Sigmoid colon (tissue), 7 donors: ENCODE measurements at places on chromosomes 12 and 14.

- H3K27ac ChIP-seq, result peak overlapping the region; percentile 58
- no peaks in the 10 kb centered on the region for H3K36me3 ChIP-seq
- no peak overlapping the region for H3K4me3 ChIP-seq
- no peak for DNase-seq
Measured at GRCh38 chr14:69693145-69693544, 73.8 kb upstream of the SRSF5 start.

- no peaks in the 10 kb centered on the region for H3K27me3 ChIP-seq
- H3K4me3 ChIP-seq, result no peak overlapping the region
- no peak for DNase-seq
- H3K36me3 ChIP-seq, result no peaks in the 10 kb centered on the region
- H3K27ac ChIP-seq, result no peak overlapping the region
Measured at GRCh38 chr12:58286353-58286752, 345.0 kb downstream of the ATP23 start.

- H3K27me3 ChIP-seq, result no peaks in the 10 kb centered on the region
- DNase-seq, result no peak
- H3K27ac ChIP-seq, result no peak overlapping the region
- H3K36me3 ChIP-seq, result peaks cover 8% of the 10 kb centered on the region
- H3K4me1 ChIP-seq, result peaks cover 22% of the 10 kb centered on the region
Measured at GRCh38 chr14:77303417-77304156, 17.1 kb downstream of the POMT2 start.

GRCh38 chr12:120225200-120225558, 24.3 kb upstream of the RPLP0 start:
- peaks cover 35% of the 10 kb centered on the region for H3K36me3 ChIP-seq
- peak overlapping the region; percentile 71 for H3K27ac ChIP-seq
- no peak for DNase-seq
- peak overlapping the region; percentile 10 for H3K4me3 ChIP-seq
- peaks cover 55% of the 10 kb centered on the region for H3K4me1 ChIP-seq
- H3K27me3 ChIP-seq, result no peaks in the 10 kb centered on the region

DNA sequence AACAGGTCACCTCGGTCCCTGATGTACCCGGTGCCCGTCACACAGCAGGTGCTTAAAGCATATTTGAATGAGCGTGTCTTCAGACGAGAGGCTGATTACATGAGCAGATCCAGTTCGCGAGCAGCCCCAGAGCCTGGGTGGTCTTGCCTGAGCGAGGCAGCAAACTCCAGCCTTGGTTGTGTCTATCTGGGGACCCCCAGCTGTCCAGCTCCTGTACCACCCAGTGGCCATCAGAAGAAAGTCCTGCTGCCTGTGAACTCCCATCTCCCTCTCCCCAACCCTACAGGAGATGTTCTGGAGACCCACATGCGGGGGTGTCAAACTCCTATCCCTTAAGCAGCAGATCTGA, 174.2 kb downstream of the PHETA1 start:
- DNase-seq, result no peak
- no peak overlapping the region for H3K27ac ChIP-seq
- H3K4me3 ChIP-seq, result no peak overlapping the region
- H3K27me3 ChIP-seq, result no peaks in the 10 kb centered on the region
- H3K36me3 ChIP-seq, result no peaks in the 10 kb centered on the region

DNA sequence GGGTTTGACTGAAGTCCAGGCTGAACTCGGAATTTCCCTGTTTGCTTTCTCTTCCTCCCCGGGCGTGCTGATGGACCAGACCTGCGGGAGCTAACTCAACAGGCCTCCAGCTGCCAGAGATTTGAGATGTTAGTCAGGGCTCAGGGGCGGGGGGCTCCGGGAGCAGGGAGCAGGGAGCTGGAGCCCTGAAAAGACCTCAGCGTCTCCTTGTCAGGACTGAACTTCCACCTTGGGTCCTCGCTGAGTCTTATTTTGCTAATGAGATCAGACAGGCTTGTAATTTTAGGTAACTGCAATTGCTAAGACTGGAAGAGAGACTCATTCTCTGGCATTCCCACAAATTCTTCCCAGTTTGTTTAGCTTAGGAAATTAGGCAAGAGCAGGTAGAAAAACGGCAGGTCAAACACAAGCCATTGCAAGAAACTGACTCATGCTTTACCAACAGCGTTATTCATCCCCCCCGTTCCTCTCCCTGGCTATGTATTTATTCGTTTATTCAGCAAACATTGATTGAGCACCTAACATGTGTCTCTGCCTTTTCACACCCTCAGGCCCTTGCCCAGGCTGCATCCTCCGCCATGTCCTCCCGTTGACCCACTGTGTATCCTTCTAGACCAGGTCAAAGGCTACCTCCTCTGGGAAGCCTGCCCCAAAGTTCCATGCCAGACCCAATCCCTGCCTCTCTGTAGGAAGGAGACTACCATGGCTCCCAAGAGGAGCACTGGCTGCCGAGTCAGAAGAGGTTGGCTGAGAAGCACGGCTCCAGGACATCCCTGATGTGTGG, 80.4 kb upstream of the DIO3 start:
- H3K36me3 ChIP-seq, result no peaks in the 10 kb centered on the region
- no peak overlapping the region for H3K4me3 ChIP-seq
- DNase-seq, result peak; percentile 72
- no peak overlapping the region for H3K27ac ChIP-seq

DNA sequence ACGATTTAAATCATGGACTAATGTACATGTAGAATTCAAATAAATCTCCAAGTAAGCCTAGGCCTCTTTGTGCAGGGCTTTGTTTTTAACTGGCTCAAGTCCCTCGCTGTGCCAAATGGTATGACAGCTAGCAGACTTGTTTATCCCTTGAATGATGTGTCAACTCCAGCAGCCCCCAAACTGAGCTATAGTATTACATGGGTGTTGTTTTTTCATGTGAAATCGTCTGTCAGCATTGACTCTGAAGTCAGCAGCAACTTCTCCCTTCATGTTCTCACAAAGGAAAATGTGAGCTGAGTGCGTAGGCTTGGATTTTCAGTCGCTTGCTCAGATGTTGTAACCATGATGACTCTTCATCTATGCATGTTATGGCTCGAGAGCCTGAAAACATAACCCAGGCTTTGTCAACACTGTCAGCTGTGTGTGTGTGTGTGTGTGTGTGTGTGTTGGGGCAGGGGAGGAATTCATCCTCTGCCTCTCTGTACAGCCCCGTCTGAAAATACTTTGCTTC, 73.3 kb downstream of the PTHLH start:
- no peak overlapping the region for H3K27ac ChIP-seq
- H3K27me3 ChIP-seq, result no peaks in the 10 kb centered on the region
- no peaks in the 10 kb centered on the region for H3K4me1 ChIP-seq
- no peaks in the 10 kb centered on the region for H3K36me3 ChIP-seq

DNA sequence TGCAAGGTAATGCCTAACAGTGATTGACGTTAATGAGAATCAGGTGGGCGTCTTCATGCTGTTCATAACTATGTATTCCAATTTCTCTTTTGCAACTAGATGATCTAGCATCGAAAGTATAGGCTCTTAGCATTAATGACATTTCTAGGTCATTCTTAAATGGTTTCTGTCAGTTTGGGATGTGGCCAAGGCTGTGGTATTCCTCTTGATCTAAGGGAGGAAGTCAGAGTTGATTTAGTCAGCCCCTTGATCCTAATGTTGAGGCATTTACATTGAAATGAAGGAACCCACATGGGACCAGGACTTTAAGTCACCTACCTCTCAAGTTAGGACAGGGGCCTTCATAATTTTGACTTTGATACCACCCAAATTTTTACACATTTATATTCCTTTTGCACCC, 448.1 kb downstream of the NPAS3 start:
- no peaks in the 10 kb centered on the region for H3K4me1 ChIP-seq
- DNase-seq, result no peak
- no peak overlapping the region for H3K27ac ChIP-seq
- no peaks in the 10 kb centered on the region for H3K36me3 ChIP-seq

- H3K4me3 ChIP-seq, result no peak overlapping the region
- H3K27ac ChIP-seq, result no peak overlapping the region
- DNase-seq, result no peak
- H3K4me1 ChIP-seq, result no peaks in the 10 kb centered on the region
Measured at GRCh38 chr12:44488180-44488579, 387.9 kb downstream of the NELL2 start.

DNA sequence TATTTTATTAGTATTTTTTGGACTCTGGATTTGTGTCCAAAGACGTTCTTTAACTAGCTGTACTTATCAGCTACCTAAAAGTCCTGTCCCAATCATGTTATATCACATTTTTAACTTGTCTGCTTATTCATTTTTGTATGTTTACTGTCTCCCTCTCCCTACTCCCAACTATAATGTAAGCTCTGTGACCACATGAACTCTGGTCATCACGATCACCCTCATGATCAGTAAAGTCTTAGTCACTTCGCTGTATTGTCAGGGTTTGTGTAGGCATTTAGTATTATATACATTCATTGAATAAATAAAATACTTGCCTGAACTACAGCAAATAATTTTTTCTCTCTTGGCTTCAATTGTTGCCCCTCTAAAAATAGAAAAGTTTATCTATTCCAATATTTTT, 211.0 kb downstream of the PIK3C2G start:
- no peak for DNase-seq
- no peaks in the 10 kb centered on the region for H3K4me1 ChIP-seq
- no peak overlapping the region for H3K27ac ChIP-seq
- H3K27me3 ChIP-seq, result no peaks in the 10 kb centered on the region
- H3K36me3 ChIP-seq, result no peaks in the 10 kb centered on the region
- H3K4me3 ChIP-seq, result no peak overlapping the region

DNA sequence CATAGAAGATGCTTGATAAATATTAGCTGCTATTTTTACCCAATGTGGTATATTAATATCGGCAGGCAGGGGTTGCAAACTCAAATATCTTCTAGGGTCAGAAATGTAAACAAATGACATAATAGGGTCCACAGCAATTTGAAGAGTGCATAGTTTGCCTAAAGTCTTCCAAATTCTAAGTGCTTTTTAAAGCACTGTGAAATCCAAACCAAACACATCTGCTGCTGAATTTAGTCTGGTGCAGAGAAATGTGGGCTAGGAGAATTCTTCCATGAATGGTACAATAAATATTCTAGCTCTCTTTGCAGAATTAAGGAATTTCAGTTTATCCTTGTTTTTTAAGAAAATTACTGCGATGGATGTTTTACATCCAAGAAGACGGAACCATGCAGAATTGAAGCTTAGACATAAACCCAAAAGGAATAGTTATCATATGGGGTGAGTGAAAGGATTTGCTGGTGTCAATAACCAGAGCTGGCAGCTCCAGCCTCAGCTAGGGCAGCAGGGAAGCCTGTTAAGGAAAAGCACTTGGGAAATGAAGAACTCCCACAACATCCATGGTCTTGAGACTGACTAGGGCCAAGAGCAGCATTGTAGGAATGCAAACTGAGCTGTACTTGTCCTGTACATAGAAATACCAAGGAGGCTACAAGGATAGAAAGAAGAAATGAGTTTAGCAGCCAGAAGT, 65.5 kb downstream of the PTPRR start:
- H3K27me3 ChIP-seq, result no peaks in the 10 kb centered on the region
- H3K4me1 ChIP-seq, result no peaks in the 10 kb centered on the region
- H3K36me3 ChIP-seq, result no peaks in the 10 kb centered on the region
- DNase-seq, result no peak
- H3K27ac ChIP-seq, result no peak overlapping the region

DNA sequence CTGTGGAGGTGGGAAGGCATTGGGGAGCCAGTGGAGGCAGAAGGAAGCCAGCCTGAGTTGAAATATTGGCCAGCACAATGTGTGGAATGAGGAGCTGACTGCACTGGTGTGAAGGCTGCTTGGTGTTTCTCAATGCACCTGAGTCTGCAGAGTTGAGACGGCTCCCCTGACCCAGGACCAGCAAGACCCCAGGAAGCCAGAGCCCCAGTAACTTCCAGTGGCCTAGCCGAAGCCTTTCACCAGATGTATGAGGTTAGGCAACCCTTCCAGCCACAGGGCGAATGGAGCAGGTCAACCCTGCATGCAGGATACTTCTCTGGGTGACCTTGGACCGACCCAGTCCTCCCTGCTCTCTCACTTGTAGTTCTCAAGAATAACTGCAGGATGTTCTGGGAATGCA, 12.9 kb upstream of the KRT73 start:
- H3K27me3 ChIP-seq, result no peaks in the 10 kb centered on the region
- DNase-seq, result no peak
- H3K36me3 ChIP-seq, result no peaks in the 10 kb centered on the region
- no peak overlapping the region for H3K27ac ChIP-seq

DNA sequence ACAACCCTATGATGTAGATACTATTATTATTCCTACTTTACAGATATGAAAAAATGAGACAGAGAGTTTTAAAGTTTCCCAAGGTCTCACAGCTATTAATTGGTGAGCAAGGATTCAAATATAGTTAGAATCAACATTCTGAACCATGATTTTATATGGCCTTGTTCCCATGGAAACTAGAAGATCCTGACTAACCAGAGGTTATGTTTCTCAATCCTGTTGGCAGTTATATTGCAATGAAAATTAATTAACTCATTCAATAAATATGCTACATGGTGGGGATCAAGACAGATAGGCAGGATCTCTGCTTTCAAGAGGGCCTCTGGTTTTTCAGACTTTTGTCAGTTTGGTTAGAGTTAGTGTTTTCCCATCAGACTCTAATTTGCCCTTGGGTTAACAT, 9.3 kb upstream of the FUT8 start:
- H3K4me3 ChIP-seq, result no peak overlapping the region
- no peaks in the 10 kb centered on the region for H3K36me3 ChIP-seq
- H3K27ac ChIP-seq, result no peak overlapping the region
- no peaks in the 10 kb centered on the region for H3K4me1 ChIP-seq
- no peaks in the 10 kb centered on the region for H3K27me3 ChIP-seq

GRCh38 chr14:68789821-68790643, 2.8 kb downstream of the ZFP36L1 start:
- peaks cover 30% of the 10 kb centered on the region for H3K36me3 ChIP-seq
- H3K27me3 ChIP-seq, result no peaks in the 10 kb centered on the region
- H3K4me1 ChIP-seq, result no peaks in the 10 kb centered on the region
- H3K27ac ChIP-seq, result peak overlapping the region; percentile 98

DNA sequence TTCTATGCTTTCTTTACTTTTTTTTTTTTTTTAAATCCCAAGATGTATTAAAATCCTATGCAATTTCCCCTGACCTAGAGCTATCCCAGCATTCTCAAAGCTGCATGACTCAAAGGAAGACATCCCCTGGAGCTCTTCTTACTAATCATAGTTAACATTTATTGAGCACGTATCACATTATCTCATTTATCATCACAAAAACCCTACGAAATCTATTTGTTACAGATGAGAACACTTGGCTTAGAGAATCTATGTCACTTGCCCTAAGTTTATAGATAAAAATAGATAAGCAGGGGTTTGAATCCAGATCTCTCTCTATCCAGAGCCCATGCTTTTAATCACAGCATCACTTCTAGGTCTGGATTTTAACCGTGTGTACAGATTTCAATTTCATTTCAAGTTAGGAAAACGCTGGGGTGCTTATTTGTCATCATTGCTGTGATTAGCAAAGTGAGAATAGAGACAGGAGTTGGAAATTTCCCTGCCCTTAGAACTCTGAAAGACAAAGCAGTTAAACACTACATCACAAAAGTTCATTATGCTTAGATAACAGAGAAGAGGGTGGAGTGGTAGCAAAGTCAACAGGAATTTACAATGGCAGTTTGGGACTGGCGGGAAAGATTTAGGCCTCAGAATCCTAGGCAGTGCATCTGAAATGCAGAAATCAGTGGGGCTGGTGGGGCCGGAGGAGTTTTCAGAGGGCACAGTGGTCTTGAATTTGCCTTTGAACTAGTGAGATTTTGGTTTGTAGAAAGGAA, 177.7 kb upstream of the FRMD6 start:
- DNase-seq, result no peak
- peaks cover under 1% of the 10 kb centered on the region for H3K4me1 ChIP-seq
- H3K4me3 ChIP-seq, result no peak overlapping the region
- no peaks in the 10 kb centered on the region for H3K36me3 ChIP-seq
